ENCODE measurements at places on chromosomes 13 and 19. TPM values are rescaled to one million over a fixed set of nuclear protein-coding genes. Genes with fewer than 3 reads are reported as not detected.

The PAN3 gene
- total RNA-seq, result 8.9 TPM

The LGI4 gene
- not detected for total RNA-seq

The ZIC2 gene
- not detected for total RNA-seq

The PLPPR3 gene
- total RNA-seq, result 0.25 TPM

The TINCR gene
- total RNA-seq, result 0.53 TPM

The IZUMO4 gene
- total RNA-seq, result 0.20 TPM

The PSMC4 gene
- total RNA-seq, result 136 TPM

The CPT1C gene
- 11.9 TPM for total RNA-seq
